ENCODE measurements at places on chromosomes 5 and 9.

- peak; percentile 40 for DNase-seq
Observed at GRCh38 chr5:150000990-150001659, 586 bp downstream of the HMGXB3 start.

- DNase-seq, result no peak
Observed at GRCh38 chr9:109381011-109381729, 60.3 kb upstream of the EPB41L4B start.

GRCh38 chr5:8906303-8906967 lies 639.4 kb downstream of the SEMA5A start:
- DNase-seq, result no peak

GRCh38 chr5:136620016-136620419 lies 254.7 kb upstream of the TRPC7 start:
- DNase-seq, result no peak

GRCh38 chr9:91207729-91208418 lies 153.8 kb downstream of the AUH start:
- DNase-seq, result no peak

GRCh38 chr5:33330992-33331391 lies 109.8 kb upstream of the TARS1 start:
- DNase-seq, result no peak

DNA sequence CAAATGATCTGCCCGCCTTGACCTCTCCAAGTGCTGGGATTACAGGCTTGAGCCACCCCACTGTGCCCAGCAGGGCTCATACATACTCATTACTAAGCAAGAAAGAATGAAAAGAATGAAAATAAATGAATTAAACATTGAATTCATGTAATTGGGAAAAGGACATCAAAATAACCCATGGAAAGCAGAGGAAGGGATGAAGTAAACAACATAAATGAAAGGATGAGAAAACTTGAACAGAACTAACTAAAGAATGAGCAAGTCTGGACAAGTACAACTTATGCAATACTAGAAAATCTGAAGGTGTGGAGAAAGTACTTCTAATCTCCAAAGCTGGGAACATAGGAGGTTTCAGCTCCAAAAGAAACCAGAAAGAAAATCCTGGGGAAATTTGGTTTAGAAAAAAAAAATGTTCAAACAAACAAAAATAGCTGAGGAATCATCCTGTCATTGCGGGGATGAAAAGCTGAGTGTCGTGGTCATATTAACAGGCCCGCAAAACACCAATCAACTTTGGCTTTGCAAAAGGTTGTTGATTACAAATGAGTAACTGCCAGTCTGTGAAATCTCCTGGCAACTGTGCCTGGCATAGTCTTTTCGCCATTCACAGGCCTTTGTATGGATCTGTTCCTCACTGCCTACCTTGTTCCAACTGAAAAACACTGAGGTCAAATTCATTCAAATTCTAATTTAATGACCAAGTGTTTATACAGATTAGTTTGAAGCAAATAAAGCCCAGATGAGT lies 2.3 kb upstream of the AK3 start:
- DNase-seq, result no peak
